ENCODE measurements at places on chromosomes 12 and 14.

DNA sequence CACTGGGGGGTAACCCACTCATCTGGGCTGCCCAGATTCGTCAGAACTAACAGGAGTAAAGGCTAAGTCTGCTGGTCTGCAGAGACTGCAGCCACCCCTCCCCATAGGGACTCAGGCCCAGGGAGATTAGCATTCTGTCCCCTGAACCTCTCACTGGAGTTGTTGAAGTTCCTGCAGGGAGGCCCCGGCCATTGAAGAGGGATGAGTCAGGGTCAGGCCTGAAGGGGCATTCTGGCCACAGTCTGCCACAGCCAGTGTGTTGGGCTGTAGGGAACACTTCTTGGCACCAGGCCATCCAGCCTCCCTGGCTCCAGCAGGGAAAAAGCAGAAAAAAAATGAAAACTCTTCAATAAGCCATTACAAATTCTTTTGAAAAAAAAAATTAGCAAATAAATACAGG, 35.3 kb downstream of the KLRK1 start:
- DNase-seq: no peak

- no peak for DNase-seq
Measured at GRCh38 chr12:28456934-28457710, 266.9 kb downstream of the CCDC91 start.

DNA sequence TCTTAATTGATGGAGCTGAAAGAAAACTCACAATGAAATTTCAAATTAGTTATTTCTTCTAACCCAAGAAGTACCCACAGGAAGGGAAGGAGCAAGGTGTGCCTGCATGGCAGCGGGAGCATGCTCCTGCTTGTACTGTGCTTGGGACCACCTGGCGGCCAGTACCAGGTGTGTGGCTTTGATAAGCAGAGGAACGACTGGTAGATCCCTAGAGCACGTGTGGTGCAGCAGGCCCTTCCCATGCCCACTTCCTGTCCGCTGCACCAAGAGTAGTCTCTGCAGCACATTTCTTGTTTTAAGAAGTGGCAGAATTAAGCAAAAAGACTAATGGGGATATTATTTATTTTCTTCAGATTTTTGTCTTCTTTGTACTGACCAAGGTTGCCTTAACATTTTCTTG, 122.3 kb upstream of the ATF1 start:
- no peak for DNase-seq

- no peak for DNase-seq
Measured at GRCh38 chr14:32472076-32472475, 143.0 kb downstream of the AKAP6 start.

- DNase-seq: no peak
Measured at GRCh38 chr14:85535991-85536832, 6.3 kb downstream of the FLRT2 start.

GRCh38 chr12:109336593-109336992, 11.1 kb upstream of the MYO1H start:
- DNase-seq: no peak

- no peak for DNase-seq
Measured at GRCh38 chr14:80754696-80755095, 186.8 kb downstream of the CEP128 start.

DNA sequence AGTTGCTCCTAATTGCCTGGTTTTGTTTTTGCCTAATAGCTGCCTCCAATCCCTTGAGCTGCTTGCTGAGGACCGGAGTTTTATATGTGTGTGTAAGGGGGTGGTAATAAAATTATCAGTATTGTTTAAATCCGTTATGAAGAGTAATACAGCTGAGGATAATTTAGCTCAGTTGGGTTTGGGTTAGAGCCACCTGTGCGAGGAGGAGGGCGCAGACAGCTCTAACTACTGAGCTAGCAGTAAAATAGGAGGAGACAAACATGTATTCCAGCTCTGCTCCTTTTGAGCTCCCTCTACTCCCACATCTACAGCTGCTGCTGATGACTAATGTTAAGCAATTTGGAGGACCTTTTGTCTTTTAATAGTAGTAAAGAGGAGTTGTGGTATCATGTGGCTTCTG, 61.5 kb downstream of the SPATS2 start:
- peak; percentile 15 for DNase-seq

DNA sequence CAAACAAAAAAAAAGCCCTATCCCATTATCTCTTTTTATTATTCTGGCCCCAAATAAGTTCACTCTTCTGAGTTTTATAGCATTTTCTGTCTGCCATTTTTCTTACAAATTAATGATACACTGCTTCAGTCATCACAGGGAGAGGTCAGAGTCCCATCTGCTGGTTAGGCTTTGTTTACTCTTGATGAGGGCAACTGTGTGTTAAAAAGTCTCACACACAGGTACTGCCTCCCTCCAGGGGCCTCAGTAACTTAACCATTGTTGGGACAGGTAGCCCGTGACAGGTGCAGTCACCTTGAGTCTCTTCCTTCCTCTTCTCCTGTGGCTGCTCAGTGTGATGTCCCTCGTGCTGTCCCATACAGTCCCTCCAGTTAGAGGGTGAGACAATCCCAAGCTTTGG, 45.5 kb upstream of the SEL1L start:
- no peak for DNase-seq

GRCh38 chr14:73879027-73879426, 7.6 kb upstream of the ZNF410 start:
- no peak for DNase-seq

DNA sequence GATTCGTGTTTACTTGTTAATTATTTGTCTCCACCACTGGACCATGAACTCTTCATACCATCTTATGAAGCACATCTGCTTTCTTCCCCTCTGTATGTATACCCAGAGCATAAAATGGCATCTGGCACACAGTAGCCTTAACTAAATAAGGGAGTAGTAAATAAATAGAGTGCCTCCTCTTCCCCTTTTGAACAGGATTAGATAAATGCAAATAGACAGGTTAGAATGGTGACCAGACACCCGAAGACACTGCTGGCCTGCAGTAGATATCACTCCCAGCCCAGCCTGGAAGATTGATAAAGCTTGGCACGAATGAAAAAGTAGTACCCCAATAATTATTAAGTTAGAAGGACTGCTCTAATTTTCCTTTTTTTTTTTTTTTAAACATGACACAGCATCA, 6.9 kb downstream of the GALNT4 start:
- no peak for DNase-seq

DNA sequence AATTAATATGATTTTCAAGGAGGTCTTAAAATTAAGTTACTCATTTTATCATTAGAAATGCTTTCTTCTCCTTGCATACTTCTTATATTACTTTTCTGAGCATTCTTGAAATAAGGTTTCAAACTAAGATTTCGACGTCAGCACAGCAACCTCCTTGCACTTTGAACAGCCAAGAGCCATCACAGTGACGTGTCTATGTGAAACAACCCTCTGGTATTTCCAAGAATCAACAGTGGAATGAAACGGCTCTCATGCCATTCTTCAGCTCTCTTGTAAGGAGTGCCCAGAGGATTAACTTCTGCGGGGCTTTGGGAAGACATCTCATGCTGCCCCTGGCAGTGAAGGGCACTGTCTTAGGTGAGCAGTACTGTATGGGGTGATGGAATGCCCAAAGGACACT, 109.2 kb downstream of the EFCAB11 start:
- no peak for DNase-seq

GRCh38 chr14:87809261-87809660, 183.7 kb downstream of the GALC start:
- DNase-seq: no peak

GRCh38 chr12:125210104-125210755, 145.0 kb downstream of the AACS start:
- DNase-seq: no peak

Data from NCI-H446 treated with DMSO at 0.1 percent for 48 hours (cell line).